ENCODE measurements at places on chromosomes 2 and 18.

GRCh38 chr2:43424262-43425207, 171.3 kb downstream of the THADA start:
- DNase-seq, result no peak

- no peak for DNase-seq
Observed at GRCh38 chr2:201923436-201924328, 110.0 kb upstream of the FZD7 start.

DNA sequence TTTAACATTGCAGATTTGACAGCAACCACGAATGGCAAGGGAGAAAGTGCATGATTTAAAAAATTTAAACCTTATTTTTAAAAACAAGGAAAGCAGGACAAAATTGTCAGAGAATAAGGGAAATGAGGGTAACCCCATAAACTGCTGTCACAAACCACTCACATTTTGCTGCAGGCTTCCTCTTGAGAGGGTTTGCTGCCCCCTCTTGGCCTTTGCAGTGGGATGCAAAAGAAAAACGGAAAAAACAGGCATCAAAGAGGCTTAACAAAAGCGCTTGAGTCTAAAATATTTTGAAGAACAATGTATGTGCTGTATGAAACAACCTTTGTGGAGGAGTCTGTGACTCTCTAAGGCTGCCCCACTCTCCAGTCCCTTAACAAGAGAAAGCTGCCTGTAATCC, 91.6 kb downstream of the TMX3 start:
- no peak for DNase-seq

DNA sequence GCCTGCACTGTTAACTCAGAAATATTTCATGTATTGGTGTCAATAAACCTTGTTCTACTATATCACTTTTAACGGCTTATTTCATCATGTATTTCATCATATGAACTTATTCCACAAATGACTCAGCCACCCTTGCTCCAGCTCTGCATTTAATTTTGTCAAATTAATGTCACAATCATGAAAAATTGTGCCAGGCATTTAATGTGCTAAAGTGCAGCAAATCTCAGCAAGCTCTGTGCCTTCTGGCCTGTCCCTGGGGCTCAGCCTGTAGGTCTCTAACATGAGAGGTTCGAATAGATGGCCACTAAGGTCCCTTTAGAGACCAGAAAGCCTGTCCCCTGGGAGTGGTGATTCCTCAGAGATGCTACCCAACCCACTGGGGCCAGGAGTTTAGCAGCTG, 28.6 kb downstream of the BOD1L2 start:
- no peak for DNase-seq

DNA sequence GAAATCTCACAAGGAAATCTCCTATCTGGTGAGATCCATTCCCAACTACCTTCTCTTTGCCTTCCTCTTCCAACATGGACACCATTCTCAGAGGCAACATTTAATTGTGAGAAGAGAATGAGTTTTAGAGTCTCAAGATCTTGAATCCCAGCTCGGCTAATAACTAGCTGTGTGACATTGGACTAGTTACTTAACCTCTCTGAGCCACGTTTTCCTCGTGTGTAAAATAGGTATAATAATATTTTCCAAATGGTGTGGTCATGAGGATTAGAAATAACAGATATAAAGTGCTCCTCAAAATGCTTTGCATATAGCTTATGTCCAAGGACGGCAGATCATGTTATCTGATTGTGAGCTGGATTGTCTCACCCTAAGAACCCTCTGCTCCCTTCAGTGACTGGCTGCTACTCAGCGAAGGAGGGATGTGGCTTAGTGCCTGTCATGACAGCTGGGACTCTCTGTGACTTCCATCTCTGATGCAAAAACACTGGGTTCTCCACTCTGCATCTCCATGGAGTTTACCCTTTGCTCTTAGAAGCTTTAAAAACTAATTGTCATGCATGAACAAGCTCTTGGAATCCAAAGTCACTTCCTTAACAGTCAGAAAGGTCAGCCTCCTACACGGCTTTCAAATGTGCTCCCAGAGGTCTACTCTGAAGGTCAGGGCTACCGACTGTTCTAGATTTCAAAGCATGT, 38.4 kb upstream of the MRPL19 start:
- no peak for DNase-seq

DNA sequence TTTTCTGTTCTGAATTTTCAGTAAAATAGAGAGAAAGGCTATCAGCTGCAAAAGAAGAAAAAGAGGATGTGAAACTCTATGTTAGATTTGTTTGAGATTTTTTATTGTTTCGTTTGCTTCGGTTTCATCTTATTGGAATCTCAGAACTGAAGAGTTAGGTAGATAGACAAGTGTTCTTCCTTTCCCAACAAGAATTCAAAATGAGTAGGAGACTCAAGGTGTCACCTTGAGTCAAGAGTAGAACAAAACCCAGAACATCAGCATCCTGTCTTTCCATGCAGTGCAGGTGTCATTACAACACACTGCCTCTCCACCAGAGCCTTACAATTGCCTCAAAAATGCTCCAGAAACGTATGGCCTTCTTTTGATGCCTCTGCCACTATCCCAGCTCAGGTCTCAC, 21.1 kb downstream of the NBAS start:
- DNase-seq, result no peak

- no peak for DNase-seq
Observed at GRCh38 chr2:147684903-147685302, 159.9 kb upstream of the ACVR2A start.

DNA sequence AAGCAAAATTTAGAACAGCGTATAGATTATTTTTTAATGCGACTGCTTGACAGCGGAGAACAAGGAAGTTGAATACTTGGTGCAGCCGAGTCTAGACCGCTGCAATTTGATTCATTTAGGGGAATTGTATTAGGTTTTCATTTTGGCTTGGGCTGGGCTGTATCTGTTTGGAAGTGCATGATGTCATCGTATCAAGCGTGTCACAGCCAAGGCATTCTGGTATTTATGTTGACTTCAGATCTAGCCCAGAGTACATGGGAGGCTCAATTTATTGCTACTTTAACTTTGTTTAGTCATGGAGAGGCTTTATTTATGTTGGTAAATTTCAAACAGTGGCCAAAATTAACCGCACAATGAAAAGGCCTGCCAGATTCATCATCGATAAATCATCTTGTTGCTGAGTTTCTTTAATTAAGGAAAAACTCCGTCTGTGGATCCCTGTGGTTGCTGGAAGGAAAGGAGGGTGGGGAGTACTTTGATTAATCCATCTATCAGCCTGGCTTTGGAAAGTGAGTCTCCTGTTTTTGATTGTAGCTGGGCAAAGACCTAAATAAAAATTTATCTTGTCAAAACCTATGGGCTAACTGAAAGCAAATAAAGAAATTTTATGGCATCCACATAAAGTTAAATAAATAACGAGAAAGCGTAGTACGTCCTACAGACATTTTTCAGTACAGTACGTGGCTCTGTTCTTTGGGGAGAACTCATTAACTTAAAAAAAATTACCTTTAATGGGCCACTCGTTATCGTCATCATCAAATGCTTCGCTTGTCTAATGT, 230.4 kb upstream of the SPRED2 start:
- DNase-seq, result no peak

DNA sequence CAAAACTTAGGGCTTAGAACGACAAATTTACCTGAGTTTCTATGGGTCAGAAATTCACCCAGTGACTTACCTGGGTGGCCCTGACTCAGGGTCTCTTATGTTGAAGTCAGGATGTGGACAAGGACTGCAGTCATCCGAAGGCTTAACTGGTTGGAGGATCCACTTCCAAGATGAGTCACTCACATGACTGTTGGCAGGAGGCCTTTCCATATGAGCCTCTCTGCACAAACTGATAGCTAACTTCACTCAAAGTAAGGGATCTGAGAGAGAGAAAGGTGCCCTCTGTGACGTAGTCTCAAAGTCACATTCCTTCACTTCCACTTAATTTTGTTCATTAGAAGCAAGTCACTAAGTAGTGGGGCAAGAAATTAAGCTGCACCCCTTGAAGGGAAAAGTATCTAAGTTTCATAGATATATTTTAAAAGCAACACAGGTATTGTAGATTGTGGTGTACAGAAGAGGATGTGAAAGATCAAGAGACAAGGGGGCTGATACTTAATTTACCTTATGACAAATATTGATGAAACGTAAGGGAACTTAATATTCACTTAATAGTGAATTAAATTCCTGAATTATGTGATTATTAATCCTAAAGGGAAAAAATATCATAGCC, 48.4 kb downstream of the TANK start:
- DNase-seq, result no peak

- no peak for DNase-seq
Observed at GRCh38 chr2:4139731-4140130, 436.4 kb downstream of the DCDC2C start.

GRCh38 chr2:130338793-130339345, 3.8 kb upstream of the IMP4 start:
- DNase-seq, result no peak

DNA sequence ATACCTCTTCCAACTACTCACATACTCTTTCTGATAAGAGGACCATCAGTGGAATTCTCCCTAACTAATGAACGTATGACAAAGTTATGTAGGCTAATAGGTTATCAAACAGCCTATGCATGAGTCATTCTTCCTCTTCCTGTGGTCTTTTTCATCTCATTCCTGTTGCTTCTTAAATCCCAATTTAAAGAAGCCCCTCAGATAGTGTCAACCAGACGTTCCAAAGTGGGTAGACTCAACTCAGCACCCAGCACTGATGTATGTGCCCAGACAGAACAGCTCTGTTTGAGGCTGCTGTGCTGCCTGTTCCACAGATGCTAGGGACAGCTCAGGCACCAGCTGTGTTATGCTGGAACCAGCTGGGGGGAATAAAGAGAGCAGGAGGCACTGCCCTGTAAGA, 52.6 kb downstream of the CXCR4 start:
- DNase-seq, result no peak

- DNase-seq, result peak; percentile 48
Observed at GRCh38 chr2:46298522-46299353, 1.5 kb downstream of the EPAS1 start.

DNA sequence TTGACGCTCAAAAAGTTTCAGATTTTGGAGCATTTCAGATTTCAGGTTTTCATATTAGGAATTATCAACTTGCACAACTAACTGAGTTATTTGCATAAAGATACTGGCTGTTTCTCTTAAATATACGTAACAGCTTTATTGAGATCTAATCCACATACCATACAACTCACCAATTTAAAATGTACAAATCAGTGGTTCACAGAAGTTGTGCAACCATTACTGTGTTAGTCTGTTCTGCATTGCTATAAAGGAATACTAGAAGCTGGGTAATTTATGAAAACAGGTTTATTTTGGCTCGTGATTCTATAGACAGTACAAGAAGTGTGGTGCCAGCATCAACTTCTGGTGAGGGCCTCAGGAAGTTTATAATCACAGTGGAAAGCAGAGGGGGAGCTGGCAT, 8.2 kb downstream of the ATIC start:
- DNase-seq, result no peak

DNA sequence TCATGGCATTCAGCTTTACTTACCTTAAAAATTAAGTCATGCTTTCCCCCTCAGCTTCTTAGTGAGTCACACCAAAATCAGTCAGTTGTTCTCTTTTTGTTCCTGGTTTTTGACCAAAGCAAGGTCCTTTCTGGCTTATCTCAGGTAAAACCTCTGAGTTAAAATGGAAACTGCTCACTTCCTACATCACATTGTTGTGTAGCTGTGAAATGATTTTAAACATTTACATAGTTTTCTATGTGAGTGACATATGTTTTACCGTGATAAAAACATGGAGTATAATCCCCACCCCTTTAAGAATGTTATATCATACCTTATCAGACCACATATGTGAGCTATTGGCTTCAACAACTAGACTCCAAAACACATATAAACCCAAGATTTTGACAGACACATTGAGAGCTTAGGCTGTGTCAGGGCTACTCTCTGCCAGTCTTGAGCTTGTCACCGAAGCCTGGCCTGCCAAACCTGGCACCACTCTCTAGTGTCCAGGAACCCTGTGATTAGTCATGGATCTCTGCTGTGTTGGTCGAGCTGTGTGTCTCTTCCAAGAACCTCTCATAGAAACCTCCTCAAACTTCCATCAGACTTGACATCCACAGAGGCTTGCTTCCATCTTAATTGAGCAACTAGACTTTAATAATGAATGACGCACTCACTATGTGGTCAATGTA, 294.5 kb upstream of the FBXO11 start:
- DNase-seq, result no peak

- DNase-seq, result no peak
Observed at GRCh38 chr2:14828968-14829367, 196.5 kb downstream of the LRATD1 start.

- no peak for DNase-seq
Observed at GRCh38 chr18:3654442-3655253, 204.7 kb downstream of the TGIF1 start.

- DNase-seq, result no peak
Observed at GRCh38 chr2:6915399-6915798, 1.8 kb upstream of the RNF144A start.

DNA sequence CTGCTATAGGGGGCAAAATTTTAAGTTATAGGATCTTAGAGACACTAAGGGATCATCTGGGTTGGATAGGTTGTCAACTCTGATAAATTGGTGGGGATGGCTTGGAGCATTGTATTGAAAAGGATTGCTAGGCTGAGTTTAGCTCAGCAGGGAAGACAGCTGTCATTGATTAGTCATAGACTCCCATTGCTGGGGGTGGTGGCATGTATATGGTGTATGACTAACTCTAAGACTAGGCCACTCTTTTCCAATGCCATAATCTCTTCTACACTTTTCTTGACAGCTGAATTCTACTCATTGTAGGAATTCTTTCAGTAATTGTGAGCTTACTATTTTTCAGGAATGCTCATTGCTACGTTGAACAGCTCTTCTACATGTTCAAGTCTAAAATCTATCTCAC, 81.3 kb upstream of the PELI1 start:
- DNase-seq, result no peak

DNA sequence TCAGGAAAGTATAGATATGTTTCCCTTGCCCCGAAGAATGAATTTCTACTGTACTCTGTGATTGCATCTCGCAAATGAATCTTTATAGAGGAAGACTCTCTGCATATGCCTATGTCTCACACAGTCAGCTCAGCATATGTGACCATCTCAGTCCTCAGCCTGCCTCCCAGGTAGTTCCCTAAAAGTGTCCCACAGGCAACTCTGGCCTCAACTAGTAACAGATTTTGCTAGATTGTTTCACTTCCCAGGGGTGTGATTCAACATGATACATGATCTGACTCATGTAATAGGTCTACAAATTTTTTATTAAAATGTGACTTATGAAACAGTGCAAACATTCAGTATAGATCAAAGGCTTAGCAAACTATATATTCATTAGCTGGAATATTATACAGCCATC, 296.6 kb upstream of the CRIM1 start:
- DNase-seq, result no peak

GRCh38 chr2:149290662-149291061, 39.7 kb upstream of the LYPD6 start:
- no peak for DNase-seq

GRCh38 chr18:58315041-58315440, 271.0 kb downstream of the NEDD4L start:
- no peak for DNase-seq

- no peak for DNase-seq
Observed at GRCh38 chr2:117481608-117482007, 332.9 kb upstream of the DDX18 start.

DNA sequence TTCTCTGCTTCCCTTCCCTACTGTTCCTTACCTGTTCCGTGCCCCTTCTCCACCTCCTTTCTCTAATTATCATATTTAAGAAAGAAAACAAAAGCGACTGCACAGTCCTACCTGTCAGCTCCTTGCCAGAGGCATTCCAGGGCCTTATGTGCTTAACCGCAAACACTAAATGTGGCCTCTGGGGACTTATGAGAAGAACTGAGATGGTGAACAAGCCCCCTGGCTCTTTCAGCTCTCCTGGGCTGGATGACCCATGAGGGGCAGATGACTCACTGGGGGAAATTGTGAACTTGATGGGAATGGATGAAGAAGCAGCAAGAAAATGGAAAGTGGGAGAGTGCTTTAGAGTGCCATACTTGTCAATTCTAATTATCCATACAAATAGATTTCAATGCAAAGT, 106.3 kb upstream of the LYPD1 start:
- DNase-seq, result no peak
